Ascending aorta (tissue), 2 donors: ENCODE measurements at places on chromosomes 5 and 9. TPM values are rescaled to one million over a fixed set of nuclear protein-coding genes. Genes with fewer than 3 reads are reported as not detected.
A peak's percentile ranks its signal among the peaks of the same experiment; 100 is the strongest.

Gene TRPM3
- total RNA-seq = 3.3 TPM

Gene KCTD16
- 0.64 TPM for total RNA-seq

- DNase-seq = no peak
Measured at GRCh38 chr9:85940275-85940831, 593 bp upstream of the NAA35 start.

DNA sequence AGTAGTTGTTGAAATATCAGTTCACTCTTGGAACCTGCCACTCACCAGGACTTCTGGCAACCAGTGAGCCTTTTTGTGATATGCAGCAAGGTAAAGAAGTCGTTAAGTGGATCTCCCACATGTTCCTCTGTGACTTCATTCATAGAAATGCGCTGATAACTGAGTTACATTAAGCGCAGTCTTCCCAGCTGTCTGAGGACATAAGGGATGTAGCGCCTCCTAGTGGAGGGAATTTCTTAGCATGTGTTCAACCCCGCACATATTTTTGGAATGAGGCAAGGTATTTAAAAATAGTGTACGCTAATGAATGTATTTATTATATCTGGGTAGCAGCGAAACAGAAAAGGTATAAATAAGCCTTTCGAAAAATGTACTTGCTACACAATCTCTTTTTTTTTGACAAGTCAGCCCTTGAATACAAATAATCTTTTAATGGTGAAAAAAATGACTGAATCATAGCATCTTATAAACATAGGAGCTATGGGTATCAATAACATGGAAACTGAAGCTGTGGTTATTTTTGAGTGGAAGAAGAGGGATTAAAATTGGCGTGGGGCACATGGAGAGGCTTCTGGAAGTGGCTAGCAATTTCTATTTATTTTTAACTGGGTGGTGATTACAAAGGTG is 38.0 kb downstream of the PALM2AKAP2 start:
- DNase-seq = peak; percentile 93

- DNase-seq = no peak
Measured at GRCh38 chr5:95530416-95530815, 24.4 kb downstream of the SKIC3 start.

Gene C9
- 0.96 TPM for total RNA-seq

DNA sequence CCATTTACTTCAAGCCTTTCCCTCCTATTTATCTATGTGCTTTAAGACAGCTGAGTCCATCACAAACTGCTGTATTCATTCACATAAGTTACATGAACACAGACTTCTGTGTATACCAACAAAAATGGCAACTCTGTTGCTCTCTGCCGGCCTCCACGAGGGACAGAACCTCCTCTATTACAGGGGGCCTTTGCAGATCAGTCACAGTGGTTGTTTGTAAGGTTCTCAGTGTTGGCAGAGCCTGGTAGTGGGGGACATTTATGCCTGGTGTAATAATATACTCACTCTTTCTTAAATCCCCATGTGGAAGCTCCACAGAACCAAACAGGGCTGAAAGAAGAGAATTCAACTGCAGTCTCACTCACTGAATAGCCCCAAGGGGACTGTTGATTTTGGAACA is 76.5 kb downstream of the SLC1A1 start:
- DNase-seq = no peak

Gene F12
- total RNA-seq = not detected

- no peak for DNase-seq
Measured at GRCh38 chr5:95697781-95698681, 15.2 kb upstream of the SPATA9 start.

DNA sequence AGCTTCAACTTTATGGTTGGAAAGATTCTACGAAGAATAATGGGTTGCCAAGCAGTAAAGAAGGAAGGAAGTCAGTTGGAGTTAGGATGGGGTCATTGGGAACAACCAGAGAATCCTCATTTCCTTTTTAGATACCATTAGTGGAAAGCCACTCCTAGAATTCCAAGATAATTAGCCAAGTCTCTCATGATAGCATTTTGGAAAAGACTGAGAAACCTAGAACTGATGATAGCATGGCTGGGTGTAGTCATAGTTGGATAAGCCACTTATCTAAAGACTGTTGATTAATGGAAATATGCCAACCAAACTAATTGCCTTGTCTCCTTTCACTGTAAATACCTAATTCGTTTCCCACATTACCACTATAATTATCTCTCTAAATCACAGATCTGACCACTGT is 377.0 kb downstream of the GLIS3 start:
- DNase-seq = no peak

Gene SPINK7
- total RNA-seq = not detected

- peak; percentile 56 for DNase-seq
Measured at GRCh38 chr9:16705111-16705604, 165.3 kb downstream of the BNC2 start.

DNA sequence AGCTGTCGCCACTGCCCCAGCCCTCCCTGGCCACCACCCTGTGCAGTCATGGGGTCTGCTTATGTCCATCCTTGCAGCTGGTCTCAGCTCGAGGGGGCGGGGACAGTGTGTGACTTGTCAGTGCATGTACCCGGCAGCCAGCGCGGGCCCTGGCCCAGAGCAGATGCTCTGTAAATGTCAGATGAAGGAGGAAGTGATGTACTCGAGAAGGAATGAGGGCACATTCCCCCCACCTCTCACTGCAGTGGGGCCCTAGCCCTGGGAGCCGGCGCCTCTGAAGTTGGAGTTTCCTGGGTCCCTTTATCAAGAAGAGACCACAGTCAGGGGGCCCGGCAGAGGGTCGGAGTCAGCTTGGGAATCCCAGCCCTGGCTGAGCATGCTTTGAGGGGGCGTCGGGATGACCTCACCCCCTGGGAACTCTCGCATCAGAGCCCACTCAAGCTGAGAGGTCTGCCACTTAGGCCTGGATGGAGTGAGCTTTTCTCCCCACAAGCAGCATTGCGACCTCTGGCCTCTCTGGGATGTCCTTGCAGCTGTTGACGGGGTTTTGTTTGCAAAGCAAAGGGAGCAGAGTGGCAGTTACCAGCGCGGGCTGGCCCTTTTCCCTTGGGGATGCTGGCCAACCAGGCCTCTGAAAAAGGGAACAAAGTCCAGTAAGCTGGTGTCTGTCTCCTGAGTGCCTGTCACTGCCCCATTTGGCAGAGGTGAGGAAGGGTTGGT is 19.0 kb downstream of the NEURL1B start:
- peak; percentile 92 for DNase-seq

DNA sequence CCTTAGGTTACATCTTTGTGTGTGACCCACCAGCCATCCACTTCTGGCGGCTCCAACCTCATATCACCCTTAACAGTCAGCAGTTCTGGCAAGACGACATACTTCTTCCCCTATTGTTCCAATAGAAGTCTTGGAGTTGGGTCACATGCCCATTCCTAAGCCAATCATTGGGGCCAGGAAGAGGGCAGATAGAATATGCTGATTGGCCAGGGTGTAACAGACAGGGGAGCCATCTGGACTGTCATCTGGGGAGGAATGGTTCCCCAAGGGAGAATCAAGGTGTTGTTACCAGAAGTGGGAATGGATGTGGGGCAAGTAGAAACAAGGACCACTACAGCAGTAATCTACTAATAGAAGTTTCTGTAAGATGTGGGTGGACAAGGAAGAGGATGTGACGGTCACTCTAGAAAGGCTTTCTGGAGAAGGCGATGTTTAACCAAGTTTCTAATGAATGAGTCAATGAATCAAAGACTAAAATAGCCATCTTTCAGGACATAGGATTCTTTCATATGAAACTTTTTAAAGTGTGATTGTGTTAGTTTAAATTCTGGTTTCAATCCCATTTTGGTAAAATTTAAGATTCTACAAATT is 200.4 kb downstream of the ARHGAP26 start:
- no peak for DNase-seq

GRCh38 chr9:2839040-2839439 is 4.9 kb downstream of the PUM3 start:
- no peak for DNase-seq

Gene CCL21
- 7.9 TPM for total RNA-seq

Gene SARDH
- 1.3 TPM for total RNA-seq

DNA sequence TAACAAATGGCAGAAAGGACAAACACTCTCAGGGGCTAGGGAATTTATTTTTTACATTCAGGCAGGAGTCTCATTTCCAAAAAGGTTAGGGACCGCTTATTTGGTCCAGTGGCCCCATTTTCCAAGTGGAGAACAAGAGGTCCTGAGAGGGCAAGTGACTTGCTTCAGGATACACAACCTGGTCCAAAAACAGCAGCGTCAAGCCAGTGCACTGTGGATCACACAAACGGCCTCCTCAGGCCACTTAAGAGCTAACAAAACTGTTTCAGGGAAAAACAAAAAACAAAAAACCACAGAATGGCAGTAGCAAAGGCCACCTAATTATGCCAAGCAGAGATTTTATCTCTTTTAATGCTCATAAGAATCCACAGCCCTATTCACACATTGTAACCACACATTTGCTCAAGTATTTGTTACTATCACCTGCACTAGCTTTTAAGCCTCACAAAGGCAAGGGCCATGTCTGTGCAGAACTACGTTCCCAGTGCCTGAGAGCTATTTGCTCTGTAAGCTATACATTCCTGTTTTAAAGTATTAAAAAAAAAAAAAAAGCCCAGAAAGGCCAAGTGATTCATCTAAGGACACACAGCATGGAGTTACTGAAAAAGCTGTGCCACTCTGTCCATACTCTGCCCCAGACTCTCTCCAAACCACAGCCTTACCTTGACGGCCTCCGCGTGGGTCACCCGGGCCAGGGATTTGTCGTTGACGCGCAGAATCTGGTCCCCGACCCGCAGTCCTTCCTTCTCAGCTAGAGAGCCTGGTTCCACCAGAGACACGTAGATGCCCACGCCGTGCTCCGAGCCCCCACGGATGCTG is 1.5 kb downstream of the WHRN start:
- no peak for DNase-seq
